Kidney (tissue), 22 donors: ENCODE measurements at places on chromosomes 7 and 10. TPM values are rescaled to one million over a fixed set of nuclear protein-coding genes. Genes with fewer than 3 reads are reported as not detected.

The PLAU gene
- 82.5 TPM for polyA plus RNA-seq

The GPR15LG gene
- not detected for polyA plus RNA-seq

The CDC14C gene
- polyA plus RNA-seq = not detected

The STRIP2 gene
- polyA plus RNA-seq = 9.0 TPM

The CALCR gene
- 0.97 TPM for polyA plus RNA-seq
